Ureter (tissue), 1 donor: ENCODE measurements at places on chromosomes 12 and 14. TPM values are rescaled to one million over a fixed set of nuclear protein-coding genes. Genes with fewer than 3 reads are reported as not detected.

CCDC197 gene
- total RNA-seq, result not detected

NYNRIN gene
- 32.7 TPM for total RNA-seq

SYT1 gene
- 12.3 TPM for total RNA-seq

CACNB3 gene
- 59.7 TPM for total RNA-seq

KERA gene
- not detected for total RNA-seq

DNAI7 gene
- 1.5 TPM for total RNA-seq

OVCH1 gene
- 0.18 TPM for total RNA-seq

TAS2R7 gene
- total RNA-seq, result not detected

DNA sequence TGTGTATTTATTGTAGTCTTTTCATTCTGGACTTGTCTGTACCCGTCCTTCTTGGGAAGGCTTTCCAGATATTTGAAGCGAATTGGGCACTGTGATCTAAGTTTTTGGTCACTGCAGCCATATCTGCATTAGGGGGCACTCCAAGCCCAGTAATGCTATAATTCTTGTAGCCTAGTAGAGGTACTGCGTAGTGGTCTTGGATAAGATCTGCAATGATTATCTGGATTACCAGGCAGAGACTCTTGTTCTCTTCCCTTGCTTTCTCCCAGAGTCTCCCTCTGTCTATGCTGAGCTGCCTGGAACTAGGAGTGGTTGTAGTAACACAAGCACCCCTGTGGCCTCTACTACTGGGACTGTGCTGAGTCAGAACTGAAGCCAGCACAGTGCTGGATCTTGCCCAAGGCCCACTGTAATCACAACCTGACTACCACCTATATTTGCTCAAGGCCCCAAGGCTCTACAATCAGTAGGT, 30.0 kb downstream of the SLC38A2 start:
- DNase-seq, result no peak

DNA sequence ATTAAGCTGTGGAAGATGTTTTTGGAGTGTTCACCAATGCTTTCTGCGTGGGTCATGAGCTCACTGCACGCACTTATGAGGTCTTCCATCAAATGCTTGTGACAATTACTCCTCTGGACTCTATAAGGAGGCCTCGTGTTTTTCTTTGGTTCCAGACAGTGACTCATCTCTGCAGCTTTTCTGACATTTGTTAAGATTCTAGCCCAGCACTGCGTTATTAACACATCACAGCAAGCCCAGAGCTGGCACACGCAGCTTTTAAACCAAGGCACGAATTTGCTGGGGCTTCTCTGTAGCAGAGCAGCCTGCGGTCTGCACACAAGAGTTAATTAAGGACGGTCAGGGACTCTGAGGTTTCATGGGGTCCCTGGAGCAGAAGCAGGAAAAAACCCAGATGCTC, 16.9 kb downstream of the MEG3 start:
- no peak for DNase-seq

- DNase-seq, result no peak
Measured at GRCh38 chr12:38984388-38984787, 79.0 kb upstream of the CPNE8 start.

GRCh38 chr12:5485454-5485853, 53.5 kb downstream of the NTF3 start:
- DNase-seq, result no peak
